Renal cortical epithelial cell (primary cell): ENCODE measurements at places on chromosomes 6 and 20. TPM values are rescaled to one million over a fixed set of nuclear protein-coding genes. Genes with fewer than 3 reads are reported as not detected.

- no peak for DNase-seq
Measured at GRCh38 chr20:52798124-52798523, 174.0 kb upstream of the TSHZ2 start.

- no peak for DNase-seq
Measured at GRCh38 chr20:20632644-20633043, 79.8 kb downstream of the RALGAPA2 start.

TREM1 gene
- not detected in 2 replicates for total RNA-seq

- DNase-seq: no peak
Measured at GRCh38 chr6:112429226-112429625, 82.1 kb downstream of the RFPL4B start.

PNPLA1 gene
- not detected in 2 replicates for total RNA-seq

DNA sequence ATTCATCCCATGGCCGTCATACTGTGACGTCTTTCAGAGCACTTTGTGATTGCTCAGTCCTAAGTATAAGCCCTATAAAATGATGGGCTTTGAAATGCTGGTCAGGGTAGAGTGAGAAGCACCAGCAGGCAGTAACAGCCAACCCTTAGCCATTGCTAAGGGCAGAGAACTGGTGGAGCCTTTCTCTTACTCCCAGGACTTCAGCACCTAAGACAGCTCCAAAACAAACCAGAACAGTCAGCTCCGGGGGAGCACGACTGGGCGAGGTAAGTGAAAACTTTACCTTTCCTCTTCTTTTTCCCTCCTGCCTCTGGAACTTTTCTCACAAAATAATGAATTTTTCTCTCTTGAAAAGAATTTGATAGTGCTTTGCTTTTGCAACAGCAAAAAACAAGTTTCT is at the start of gene VIP:
VIP (plus strand) TSS at position 104 of the 400 bp plus-strand sequence. CDS start 1,381 bp downstream, outside the sequence.
- peak; percentile 40 for DNase-seq

GRCh38 chr20:774016-774659 is 5.8 kb upstream of the SLC52A3 start:
- no peak for DNase-seq

PARD6B gene
- 31.3 and 57.4 TPM in 2 replicates for total RNA-seq

WASF1 gene
- total RNA-seq: 8.0 and 22.8 TPM in 2 replicates

DNA sequence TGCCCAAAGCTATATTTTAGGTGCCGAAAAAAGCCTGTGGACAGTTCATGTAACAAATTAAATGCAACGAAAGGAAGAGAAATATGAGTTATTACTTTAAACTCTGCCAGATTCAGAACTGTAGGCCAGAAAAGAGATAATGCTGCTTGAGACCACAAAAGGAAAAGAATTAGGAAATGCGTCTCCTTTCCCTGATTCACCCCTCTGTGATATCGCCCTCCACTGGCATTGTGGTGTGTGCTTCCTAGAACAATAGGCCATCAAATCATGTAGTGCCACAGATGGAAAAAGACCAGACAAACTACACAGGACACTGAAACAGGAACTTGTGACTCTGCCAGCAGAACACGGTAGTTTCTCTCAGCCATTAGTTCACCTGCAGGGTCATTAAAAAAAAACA is 14.7 kb upstream of the LAMA4 start:
- no peak for DNase-seq

DNA sequence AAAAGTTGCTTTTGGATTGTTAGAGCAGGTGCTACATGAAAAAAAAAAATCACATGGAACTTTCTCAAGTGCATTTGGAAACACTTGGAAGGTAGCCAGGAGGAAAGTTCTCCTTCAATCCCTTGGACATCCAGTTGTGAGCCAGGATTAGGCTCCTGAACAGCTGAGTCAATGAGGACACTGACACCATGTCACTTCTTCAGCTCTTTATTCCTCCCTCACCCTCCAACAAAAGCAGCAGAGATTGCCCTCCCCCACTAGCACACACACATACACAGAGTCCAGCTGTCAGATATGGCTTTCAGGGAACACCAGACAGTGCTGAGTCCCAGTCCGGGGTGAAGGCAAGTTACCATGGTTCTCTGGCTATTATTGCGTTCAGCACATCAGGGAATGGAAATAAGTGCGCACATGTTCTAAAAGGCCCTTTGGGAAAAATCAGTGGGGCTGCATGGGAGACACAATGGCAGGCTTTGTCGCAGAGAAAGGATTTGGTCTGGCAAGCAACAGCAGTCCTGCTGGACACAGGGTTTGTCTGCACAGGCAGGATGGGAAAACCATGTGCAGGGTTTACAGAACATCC is 124.7 kb upstream of the MARCKS start:
- DNase-seq: peak; percentile 42

ARG1 gene
- not detected in 2 replicates for total RNA-seq

EGFL8 gene
- total RNA-seq: 1.3 TPM in 1 of 2 replicates, not detected in the other

GRCh38 chr20:48202334-48203113 is 417.2 kb upstream of the SULF2 start:
- DNase-seq: no peak

GRCh38 chr6:11363881-11364576 is 131.6 kb upstream of the NEDD9 start:
- peak; percentile 81 for DNase-seq

- DNase-seq: no peak
Measured at GRCh38 chr20:24661255-24661654, 191.8 kb downstream of the SYNDIG1 start.

- peak; percentile 2 for DNase-seq
Measured at GRCh38 chr6:133034509-133035206, 206.5 kb upstream of the EYA4 start.

DNA sequence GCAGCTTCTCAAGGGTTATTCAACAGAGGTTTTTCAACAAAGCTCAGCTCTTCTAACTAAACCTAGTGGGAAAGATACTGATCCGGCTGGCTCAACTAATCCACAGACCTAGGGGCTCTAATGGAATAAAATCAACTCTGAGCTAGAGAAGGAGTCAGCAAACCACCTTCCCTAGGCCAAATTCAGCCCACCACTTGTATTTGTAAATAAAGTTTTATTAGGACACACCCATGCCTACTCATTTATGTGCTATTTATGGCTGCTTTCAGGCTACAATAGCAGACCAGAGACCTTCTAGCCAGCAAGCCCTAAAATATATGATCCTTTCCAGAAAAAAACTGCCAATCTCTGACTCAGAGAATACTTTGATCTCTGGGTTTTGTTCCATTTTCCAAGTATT is 6.0 kb upstream of the RAB22A start:
- no peak for DNase-seq

DNA sequence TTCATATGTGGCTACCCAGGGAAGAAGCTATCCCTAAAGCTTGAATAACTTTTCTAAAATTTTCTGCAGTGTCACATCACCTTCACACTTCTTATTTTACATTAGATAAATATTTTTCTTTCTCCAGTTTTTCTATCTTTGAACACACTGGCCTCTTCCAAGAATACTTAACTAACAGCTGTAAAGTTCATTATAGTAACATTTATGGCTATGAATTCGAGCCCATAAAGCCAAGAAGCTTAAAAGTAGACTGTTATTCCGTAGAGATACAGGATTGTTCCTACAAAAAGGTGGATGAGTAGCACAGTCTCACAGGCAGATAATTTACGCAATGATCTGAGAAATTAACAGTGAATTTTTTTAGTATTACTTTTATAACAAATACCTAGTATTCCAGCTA is 55.7 kb upstream of the BMP5 start:
- no peak for DNase-seq

GRCh38 chr6:121000381-121000780 is 333.9 kb downstream of the TBC1D32 start:
- no peak for DNase-seq

DNA sequence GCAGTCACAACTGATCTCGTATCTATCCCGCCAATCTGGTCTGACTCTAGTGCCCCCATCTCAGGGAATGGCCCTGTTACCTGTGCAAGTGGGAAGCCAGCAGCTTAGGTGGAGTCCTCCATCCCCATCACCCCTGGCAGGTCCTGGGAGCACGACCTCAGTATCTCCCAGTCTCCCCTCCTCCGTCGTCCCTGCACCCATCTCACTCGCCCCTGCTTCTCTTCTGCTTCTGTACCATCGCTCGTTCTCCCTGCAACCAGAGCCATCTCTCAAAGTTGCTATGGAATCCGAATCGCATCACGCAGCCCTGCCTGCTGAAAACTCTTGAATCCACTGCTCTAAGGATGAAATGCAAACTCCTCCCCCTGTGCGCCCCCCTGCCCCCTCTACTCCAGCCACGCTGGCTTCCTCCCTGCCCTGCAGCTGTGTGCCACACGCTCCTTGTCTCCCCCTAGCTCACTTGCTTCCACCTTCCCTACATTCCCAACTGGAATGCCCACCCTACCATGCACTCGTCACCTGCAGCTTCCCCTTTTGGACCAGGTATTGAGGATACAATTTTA is 64.0 kb upstream of the PTGIS start:
- no peak for DNase-seq

DNA sequence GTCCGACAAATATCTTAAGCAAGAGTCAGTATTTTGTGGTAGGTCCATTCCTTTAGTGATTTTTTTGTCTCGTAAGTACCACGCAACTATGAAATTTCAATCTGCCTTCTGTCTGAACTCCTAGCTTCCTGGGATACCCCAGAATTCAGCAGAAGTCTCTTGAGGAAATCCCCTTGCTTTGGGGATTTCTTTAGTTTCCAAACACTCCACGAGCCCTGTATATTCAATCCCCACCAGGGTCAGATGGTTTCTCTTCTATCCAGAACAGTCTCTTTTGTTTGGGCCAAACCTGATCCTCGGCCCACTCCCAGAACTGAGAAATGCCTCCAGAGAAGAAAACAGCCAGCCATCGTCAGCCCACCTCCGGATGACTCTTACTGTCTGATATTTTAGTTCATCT is 113.0 kb downstream of the CHD6 start:
- no peak for DNase-seq

RAET1E gene
- not detected in 2 replicates for total RNA-seq

SGK2 gene
- 13.4 and 39.4 TPM in 2 replicates for total RNA-seq

ABHD16B gene
- not detected in 2 replicates for total RNA-seq

GRCh38 chr20:60246751-60247150 is 288.5 kb downstream of the CDH26 start:
- DNase-seq: no peak
